Fibroblast of upper back skin (primary cell): ENCODE measurements at places on chromosomes 2 and 18.
A peak's percentile ranks its signal among the peaks of the same experiment; 100 is the strongest.

GRCh38 chr2:230937362-230937761 is 12.3 kb upstream of the GPR55 start:
- DNase-seq, result no peak

- DNase-seq, result no peak
These were observed 9.7 kb downstream of the COBLL1 start for GRCh38 chr2:164831887-164832286.

DNA sequence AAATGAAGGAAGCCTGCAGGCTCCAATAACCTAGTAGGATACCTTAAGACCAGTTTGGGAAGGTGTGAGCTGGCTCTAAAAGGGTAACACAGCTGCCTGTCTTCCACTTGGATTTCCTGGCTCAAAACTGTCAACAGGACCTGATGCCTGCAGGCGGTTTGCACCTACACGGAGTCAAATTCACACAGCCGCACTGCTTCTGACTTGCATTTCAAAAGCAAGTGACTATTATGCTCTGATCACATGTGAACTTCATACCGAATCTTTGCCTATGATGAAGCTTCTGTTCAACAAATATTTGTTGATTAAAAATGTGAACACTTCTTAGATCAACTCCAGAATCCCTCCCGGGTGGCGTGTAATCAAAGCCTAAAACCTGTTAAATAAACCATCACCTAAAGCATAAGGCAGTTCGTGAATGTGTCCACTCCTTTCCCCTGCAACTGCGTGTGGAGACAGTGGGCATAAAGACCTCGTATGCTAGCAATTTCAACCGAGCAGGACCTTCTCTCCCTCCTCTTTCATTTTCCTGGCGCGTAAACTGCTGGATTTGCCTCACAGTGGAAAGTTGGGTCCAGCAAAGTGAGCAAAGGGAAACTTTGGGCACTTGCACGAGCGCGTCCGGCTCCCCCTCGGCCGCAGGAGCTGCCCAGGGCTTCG is 784 bp downstream of the CRACDL start:
- no peak for DNase-seq

GRCh38 chr2:128599700-128600099 is 281.0 kb upstream of the HS6ST1 start:
- no peak for DNase-seq

DNA sequence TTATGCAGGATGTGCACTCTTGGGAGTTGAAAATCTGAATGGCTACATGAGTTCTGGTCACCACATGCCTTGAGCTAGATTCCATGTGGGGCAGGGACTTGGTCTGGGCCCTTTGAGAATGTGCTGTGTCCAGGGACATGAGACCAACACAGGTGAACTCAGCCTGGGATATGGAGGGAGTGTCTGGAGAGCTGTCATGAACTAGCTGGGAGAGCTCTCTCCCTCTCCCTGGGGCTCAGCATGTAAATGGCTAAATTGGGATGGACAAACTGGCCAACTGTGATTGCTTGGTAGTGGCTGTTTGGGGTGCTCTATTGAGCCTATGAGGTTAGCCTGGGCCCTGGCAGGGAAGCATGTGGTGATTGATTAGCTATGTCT is 105.1 kb upstream of the HS6ST1 start:
- no peak for DNase-seq

GRCh38 chr18:48360376-48361021 is 48.7 kb downstream of the ZBTB7C start:
- DNase-seq, result no peak

- no peak for DNase-seq
These were observed 232.8 kb upstream of the ATP5MC3 start for GRCh38 chr2:175414191-175414881.

GRCh38 chr2:152344579-152345195 is 9.7 kb downstream of the FMNL2 start:
- peak; percentile 42 for DNase-seq

DNA sequence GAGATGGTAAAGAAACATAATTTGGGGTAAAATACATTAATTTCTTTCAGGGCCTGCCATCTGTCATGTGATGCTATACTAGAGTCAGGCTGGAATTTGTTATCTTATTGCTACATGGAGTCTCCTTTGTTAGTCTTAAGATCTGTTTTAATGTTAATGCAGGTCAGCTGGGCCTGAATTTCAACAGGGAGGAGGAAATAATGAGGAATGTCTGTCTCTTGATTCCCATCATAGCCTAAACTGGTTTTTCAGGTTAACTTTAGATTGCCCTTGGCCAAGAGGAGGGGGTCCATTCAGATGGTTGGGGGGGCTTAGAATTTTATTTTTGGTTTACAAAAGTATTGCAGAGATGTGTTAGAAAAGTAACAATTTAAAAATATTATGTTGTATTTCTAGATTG is 19.0 kb upstream of the FEZ2 start:
- DNase-seq, result no peak
